ENCODE measurements at places on chromosomes 12 and 14. TPM values are rescaled to one million over a fixed set of nuclear protein-coding genes. Genes with fewer than 3 reads are reported as not detected.
A peak's percentile ranks its signal among the peaks of the same experiment; 100 is the strongest.

The ENDOU gene
- total RNA-seq: not detected

The POTEG gene
- not detected for total RNA-seq

The FSCB gene
- not detected for total RNA-seq

The DENR gene
- 15.2 TPM for total RNA-seq

The OVCH1 gene
- not detected for total RNA-seq

The IL22 gene
- not detected for total RNA-seq

- DNase-seq: no peak
- H3K4me3 ChIP-seq: no peak overlapping the region
Observed at GRCh38 chr12:48122065-48122834, 3.1 kb downstream of the PFKM start.

GRCh38 chr14:91339671-91340369, 77.8 kb downstream of the CCDC88C start:
- H3K4me1 ChIP-seq: no peaks in the 10 kb centered on the region
- H3K36me3 ChIP-seq: no peaks in the 10 kb centered on the region
- no peaks in the 10 kb centered on the region for H3K27me3 ChIP-seq

- peak overlapping the region; percentile 29 for H3K27ac ChIP-seq
- DNase-seq: no peak
- H3K36me3 ChIP-seq: no peaks in the 10 kb centered on the region
- H3K27me3 ChIP-seq: no peaks in the 10 kb centered on the region
- peaks cover 13% of the 10 kb centered on the region for H3K4me1 ChIP-seq
Observed at GRCh38 chr12:89206390-89206789, 145.9 kb downstream of the DUSP6 start.

GRCh38 chr12:104733717-104734175, 224.3 kb downstream of the SLC41A2 start:
- H3K4me1 ChIP-seq: no peaks in the 10 kb centered on the region
- DNase-seq: no peak
- no peak overlapping the region for H3K4me3 ChIP-seq
- no peaks in the 10 kb centered on the region for H3K36me3 ChIP-seq

- H3K4me1 ChIP-seq: no peaks in the 10 kb centered on the region
- H3K4me3 ChIP-seq: no peak overlapping the region
- DNase-seq: no peak
- H3K36me3 ChIP-seq: no peaks in the 10 kb centered on the region
Observed at GRCh38 chr12:57319678-57320469, 68.9 kb upstream of the STAC3 start.

DNA sequence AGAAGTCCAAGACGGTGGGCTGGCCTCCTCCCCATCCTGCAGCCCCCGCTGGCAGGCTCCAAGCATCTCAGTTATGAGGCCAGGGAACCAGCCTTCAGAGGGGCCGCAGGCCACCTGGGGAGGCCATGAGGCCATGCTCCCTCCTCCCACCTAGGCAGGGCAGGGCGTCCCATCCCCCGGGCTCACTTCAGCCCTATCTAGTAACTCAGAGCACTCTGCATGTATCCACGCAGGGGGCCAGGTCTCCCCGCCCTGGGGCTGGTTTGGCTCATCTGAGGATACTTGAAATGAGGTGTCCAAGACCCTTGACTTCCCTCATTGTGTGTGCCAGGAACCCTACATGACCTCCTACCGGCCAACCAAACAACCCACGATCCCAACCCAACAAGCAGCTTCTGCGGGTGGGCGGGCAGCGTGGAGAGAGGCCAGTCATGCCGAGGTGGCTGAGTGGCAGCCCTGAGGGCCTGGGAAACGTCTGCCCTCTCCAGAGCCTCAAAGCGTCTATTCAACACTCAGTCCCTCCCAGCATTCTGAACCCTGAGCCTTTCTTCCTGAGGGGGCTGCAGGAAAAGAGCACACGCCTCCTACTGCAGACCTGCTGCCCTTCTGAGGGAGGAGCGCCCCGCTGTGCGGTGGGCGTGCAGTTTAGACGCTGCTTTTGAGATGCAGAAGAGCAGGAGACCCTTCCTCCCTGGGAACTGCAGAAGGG, 16.8 kb downstream of the ISCA2 start:
- H3K27me3 ChIP-seq: no peaks in the 10 kb centered on the region
- no peaks in the 10 kb centered on the region for H3K4me1 ChIP-seq
- no peak overlapping the region for H3K4me3 ChIP-seq
- DNase-seq: peak; percentile 46

GRCh38 chr14:71410578-71411284, 503.5 kb downstream of the PCNX1 start:
- H3K4me1 ChIP-seq: peaks cover 13% of the 10 kb centered on the region
- DNase-seq: no peak
- H3K36me3 ChIP-seq: no peaks in the 10 kb centered on the region
- no peak overlapping the region for H3K4me3 ChIP-seq

DNA sequence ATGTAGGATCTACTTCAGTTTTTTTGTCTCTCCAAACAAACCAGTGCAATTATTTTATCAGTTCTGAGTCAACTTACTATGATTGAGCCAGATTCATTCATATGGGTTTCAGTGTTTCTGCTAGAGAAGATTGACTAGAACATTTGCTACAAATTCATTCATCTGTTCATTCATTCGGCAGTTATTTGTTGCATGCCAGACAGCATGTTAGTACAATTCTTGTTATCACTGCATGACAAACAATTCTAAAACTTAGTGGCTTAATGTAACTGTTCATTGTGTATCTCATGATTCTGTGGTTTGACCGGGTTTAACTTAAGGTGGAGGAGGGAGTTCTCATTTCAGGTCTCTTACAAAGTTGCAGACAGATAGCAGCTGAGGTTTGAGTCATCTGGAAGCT, 52.3 kb downstream of the POLR3B start:
- H3K36me3 ChIP-seq: no peaks in the 10 kb centered on the region
- H3K4me3 ChIP-seq: no peak overlapping the region

DNA sequence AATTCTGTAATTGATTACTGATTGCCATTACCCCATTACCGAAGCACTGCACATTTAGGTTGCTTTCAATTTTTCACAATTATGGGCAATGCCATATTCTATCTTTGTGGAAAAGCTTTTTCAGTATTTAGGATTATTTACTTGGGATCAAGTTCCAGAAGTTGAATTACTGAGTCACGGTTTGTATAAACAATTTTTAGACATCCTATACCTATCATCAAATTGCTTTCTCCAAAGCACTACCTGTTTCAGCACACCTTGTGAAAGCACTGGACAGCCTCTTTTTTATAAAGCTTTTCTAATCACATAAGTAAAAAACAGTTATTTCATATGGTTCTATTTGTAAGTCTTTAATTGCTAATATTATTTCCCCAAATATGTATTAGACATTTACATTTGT, 221.5 kb upstream of the CAND1 start:
- no peak overlapping the region for H3K27ac ChIP-seq
- H3K36me3 ChIP-seq: no peaks in the 10 kb centered on the region
- no peaks in the 10 kb centered on the region for H3K4me1 ChIP-seq
- DNase-seq: no peak

DNA sequence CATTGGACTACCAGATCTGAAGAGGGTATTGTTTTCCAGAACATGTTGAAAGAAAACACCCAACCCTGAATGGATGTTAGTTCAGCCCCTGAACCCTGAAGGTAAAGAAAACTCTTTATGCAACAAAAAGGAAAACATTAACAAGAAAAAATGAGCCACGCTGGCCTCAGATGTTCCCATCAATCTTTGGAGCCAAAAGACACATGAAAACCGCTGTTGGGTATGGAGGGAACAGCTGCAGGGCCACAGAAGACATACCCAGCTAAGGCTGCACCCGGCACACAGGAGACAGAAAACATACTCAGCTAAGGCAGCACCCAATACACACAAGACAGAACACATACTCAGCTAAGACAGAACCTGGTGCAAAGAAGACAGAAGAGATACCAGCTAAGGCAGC, 51.3 kb upstream of the GALNT9 start:
- no peaks in the 10 kb centered on the region for H3K27me3 ChIP-seq
- no peak for DNase-seq
- H3K4me1 ChIP-seq: no peaks in the 10 kb centered on the region
- no peak overlapping the region for H3K4me3 ChIP-seq

DNA sequence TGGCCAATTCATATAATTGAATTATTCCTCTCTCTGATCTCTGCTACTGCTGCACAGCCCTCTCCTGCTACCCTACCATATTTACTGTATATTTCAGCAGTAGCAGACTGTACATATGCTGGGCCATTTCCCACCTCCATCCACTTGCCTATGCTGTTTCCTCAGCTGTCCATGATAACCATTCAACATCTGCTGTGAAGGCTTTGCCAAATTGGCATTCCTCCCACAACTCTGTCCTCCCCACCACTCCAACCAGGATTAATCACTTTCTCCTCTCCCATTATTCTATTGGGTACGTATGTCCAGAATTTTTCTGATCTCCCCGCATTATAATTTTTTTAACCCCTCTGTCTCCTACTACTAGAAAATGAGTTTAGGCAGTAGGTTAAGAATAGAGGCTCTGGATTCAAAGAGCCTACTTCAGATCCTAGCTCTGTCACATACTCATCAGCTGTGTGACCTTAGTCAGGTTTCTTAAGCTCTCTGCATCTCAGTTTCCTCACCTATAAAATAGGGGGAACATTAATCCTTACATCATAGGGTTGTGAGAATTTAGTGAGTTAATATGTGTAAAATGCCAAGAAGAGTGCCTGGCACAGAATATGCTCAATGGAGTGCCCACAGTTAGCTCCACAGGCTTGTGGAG, 123.3 kb downstream of the KICS2 start:
- no peak overlapping the region for H3K4me3 ChIP-seq
- H3K4me1 ChIP-seq: no peaks in the 10 kb centered on the region

- no peak for DNase-seq
- no peaks in the 10 kb centered on the region for H3K27me3 ChIP-seq
- no peak overlapping the region for H3K27ac ChIP-seq
- no peaks in the 10 kb centered on the region for H3K4me1 ChIP-seq
- no peak overlapping the region for H3K4me3 ChIP-seq
Observed at GRCh38 chr12:120224304-120225199, 23.6 kb upstream of the RPLP0 start.

- peak; percentile 38 for DNase-seq
- H3K27me3 ChIP-seq: no peaks in the 10 kb centered on the region
- no peaks in the 10 kb centered on the region for H3K4me1 ChIP-seq
- no peak overlapping the region for H3K27ac ChIP-seq
Observed at GRCh38 chr12:95351748-95352147, 122.2 kb upstream of the METAP2 start.

- no peak overlapping the region for H3K27ac ChIP-seq
- DNase-seq: no peak
- no peaks in the 10 kb centered on the region for H3K27me3 ChIP-seq
- H3K4me1 ChIP-seq: no peaks in the 10 kb centered on the region
- no peaks in the 10 kb centered on the region for H3K36me3 ChIP-seq
Observed at GRCh38 chr14:56262530-56262929, 144.3 kb downstream of the PELI2 start.

DNA sequence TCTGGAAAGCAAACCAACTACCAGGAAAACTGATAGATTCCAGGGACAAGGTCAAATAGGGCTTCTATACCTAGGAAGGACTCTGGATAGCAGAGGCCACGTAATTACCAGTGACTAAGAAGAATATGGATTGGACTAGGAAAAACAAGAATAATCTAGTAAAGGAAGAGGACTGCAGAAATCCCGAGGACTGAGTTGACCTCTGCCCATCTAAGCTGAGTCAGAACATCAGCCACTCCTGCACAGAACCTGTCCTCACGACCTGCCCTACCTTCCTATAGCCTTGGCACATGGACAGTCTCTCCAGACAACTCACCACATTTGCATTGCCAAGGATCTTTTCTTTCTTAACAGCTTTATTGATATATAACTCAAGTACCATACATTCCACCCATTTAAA, 2.3 kb downstream of the OR6J1 start:
- no peak overlapping the region for H3K4me3 ChIP-seq
- H3K36me3 ChIP-seq: no peaks in the 10 kb centered on the region
- no peak for DNase-seq

GRCh38 chr14:99966037-99966835, 99.0 kb upstream of the EVL start:
- H3K27ac ChIP-seq: peak overlapping the region; percentile 7
- no peaks in the 10 kb centered on the region for H3K36me3 ChIP-seq
- H3K4me3 ChIP-seq: no peak overlapping the region
- peaks cover 24% of the 10 kb centered on the region for H3K4me1 ChIP-seq
- no peak for DNase-seq

DNA sequence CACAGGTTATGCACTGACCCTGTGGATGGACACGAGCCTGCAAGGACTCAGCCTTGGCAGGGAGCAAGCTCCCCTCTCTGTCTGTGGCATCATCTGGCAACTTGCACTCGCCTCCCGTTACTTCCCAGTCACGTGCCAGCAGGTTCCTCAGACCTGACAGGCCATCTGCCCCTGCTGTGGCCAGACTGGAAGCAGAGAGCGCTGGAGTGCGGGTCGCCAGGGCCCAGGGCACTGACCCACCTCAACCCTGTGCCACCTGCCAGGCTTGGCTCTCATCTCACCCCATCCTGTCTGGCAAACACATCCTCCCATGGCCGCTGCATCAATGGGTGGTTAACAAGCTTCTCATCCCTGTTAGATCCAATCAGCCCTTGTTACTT, 28.4 kb downstream of the SLC6A12 start:
- H3K27ac ChIP-seq: no peak overlapping the region
- no peak overlapping the region for H3K4me3 ChIP-seq
- H3K27me3 ChIP-seq: no peaks in the 10 kb centered on the region
- peak; percentile 64 for DNase-seq

DNA sequence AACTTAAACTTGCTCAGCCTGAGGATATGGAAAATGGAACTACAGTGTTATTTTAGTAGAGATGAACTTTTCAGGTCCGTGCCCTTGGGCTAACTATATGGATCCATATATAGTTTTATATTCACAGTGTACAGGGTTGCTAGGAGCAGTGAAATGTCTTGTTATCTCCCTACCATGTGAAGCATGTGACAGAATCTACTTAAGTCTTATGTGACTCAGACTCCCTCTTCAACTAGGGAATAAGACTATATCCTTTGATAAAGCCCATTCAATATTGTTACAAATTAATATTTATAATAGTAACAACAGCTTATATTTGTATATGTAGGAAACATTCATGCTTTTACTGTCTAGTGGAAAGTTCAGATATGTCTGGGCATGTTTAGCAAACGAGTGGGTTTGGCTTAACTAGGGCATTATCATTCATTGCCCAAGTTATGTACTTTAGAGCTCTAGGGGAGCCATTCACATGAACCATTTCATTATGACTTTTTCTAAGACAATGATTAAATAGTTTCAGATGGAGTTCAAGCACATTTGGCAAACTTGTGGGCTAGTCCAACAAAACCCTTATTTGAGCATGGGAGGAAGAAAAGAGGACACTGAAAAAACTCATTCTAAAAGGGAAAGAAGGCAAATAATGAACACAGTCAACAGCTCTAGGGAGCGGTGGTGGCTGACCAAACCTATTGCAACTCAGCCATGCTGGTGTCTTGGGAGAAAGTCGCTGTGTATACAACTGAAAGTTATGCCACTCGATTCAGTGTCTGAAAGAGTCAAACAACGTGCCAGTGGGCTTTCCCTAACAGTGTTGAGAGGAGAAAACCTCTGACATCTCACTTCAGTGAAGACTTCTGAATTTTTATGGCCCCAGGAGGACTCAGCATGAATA, 305.9 kb upstream of the G2E3 start:
- H3K27ac ChIP-seq: no peak overlapping the region
- no peaks in the 10 kb centered on the region for H3K4me1 ChIP-seq
- DNase-seq: no peak
- no peaks in the 10 kb centered on the region for H3K36me3 ChIP-seq
